ENCODE measurements at places on chromosomes 16 and 17.

DNA sequence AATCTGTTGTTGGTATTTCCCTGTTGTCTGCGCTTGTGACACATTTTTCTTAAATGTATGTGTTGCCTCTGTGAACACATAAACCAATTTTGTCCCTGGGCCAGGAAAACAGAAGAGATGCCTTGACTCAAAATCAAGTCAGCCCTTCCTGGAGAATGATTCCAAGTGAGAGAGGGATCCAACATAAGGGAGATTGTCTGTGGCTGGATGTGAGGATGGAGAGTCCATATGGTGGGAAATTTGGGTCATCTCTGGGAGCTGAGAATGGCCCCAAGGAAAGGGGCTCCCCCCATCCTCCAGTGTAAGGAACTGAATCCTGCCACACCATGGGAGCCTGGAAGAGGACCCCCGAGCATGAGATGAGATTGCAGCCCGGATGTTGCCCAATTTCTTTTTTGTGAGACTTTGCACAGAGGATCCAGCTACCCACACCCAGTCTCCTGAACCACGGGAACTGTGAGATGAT lies 13.5 kb downstream of the CRYM start:
- DNase-seq, result no peak

DNA sequence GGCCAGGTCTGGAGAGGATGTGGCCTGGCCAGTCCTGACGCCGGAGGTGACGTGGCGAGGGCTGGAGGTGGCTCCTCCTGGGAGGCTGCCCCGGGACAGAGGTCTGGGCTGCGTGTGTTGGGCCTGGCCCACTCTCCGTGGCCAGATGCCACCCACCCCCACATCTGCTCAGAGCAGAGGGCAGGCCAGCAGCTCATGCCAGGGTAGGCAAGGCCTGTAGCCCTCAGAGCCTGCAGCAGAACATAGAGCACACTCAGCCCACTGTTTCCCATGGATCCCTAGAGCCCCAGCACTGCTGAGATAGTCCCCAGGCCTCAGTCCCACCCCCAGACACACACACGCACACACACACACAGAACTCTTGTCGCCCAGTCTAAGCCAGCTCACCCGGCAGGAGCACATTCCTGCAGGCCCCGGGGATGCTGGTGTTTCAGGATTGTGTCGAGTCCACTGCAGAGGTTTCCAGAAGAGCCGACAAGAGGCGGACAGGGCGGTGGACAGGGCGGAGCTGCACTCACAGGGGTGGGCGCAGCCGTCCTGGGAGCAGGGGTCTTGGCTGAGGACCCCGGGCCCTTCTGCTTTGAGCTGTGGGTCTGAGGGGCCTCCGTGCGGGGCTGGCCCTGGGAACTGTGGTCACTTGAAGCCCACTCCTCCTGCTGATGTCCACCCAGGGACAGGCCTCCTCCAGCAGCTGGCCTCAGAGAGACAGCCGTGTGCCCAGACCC lies 33.4 kb downstream of the SOX8 start:
- DNase-seq, result no peak

DNA sequence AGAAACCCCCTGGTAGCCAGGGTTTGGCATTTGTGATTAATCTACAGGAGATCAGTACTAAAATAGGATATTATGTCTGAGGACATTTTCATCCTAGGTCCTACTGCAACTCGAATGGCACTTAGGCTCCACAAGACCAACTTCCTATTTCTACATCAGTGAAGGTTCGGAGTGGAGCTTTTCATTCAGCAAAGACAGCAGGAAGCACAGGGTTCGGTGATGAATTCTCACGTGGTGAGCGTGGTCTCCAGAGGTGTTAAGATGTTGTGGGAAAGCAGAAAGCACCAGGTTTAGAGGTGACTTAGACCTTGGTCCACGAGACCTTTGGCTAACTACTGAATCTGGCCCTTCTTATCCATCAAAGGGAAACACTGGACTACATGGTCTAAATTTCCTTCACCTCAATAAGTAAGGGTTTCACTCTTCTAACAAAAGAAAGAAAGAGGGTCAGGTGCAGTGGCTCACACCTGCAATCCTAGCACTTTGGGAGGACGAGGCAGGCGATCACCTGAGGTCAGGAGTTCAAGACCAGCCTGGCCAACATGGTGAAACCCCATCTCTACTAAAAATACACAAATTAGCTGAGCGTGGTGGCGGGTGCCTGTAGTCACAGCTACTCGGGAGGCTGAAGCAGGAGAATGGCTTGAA lies 13.9 kb upstream of the HELZ start:
- no peak for DNase-seq

DNA sequence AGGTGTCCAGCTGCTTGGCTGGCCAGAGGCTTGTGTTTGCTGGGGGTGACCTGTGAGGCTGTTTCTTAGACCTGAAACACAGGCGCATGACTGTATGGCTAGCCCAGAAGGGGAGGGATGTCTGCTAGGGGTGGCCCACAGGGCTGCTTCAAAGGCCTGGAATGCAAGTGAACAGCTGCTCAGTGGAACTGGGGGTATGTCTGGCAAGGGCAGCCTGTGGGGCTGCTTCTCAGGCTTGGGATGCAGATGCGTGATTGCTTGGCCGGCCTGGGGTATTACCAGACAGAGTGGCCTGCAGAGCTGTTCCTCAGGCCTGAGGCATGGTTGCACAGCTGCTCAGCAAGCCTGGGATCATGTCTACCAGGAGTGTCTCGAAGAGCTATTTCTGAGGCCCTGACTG lies 20.5 kb downstream of the TANC2 start:
- no peak for DNase-seq

DNA sequence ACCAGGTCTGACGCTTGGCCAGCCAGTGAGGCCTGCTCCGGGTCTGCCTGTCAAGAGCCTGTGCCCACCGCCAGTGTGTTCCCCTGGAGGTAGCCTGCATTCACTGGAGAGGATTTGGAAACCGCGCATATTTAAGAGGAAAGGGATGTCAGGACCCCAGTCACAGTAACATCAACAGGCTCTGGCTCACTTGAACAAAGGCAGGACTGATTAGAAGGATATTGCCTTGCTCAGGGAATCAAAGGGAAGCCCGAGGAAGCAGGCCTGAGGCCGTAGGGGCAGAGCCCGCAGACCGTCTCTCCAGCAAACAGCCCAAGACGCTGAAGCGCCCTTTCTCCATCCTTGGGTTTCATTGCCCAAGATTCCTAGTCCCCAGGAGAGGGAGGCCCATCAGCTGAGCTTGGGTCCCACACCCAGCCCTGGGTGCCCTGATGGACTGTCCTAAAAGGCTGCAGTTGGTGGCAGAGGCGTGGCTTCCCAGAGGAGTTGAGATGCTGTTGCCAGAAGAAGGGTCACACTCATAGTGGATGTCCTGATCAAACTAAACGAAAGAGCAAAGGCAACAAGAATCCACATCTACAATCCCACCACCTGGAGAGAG lies 23.2 kb downstream of the NT5M start:
- no peak for DNase-seq

DNA sequence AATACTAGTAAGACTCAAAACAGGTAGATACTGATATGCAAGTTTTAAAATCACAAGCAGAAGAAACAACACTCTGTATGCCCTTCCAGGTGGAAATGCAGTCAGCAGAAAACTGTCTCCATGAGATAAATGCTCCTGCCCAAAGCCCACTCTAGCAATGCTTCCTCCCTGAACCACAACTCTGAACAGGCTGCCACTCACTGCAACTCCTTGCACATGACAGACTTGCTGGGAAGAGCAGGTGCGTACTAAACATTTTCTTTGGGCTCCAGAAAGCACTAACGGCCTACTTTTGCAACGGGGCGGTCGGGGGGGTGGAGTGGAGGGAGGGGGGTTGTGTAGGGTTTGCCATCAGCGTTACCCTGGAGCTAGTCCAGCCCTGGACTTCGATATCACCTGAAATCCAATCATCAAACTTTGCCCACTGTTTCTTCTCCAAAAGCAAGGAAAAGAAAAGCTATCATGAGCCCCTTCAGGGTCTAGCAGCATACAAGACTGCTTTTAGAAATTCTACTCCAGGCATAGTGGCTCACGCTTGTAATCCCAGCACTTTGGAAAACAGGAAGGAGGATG lies 46.1 kb downstream of the ANKRD11 start:
- no peak for DNase-seq

- no peak for DNase-seq
Measured at GRCh38 chr16:55082591-55082976, 151.9 kb downstream of the IRX5 start.

DNA sequence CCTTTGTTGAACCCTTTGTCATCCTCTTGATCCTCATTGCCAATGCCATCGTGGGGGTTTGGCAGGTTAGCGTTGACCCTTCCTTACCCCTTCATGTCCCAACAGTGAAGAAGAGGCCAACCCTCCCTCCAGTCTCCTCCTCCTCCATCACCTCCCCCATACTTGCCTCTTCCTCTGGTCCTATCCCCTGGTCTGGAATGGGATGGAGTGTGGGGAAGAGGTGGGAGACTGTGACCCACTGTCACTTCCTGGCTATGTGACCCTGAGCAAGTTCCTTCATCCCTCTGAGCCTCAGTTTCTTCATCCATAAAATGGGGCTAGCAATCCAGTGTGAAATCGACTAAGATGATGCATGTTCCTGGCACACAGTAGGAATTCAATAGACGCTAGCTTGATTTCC lies 2.7 kb downstream of the ATP2A1 start:
- no peak for DNase-seq

GRCh38 chr17:27994586-27994985 lies 47.9 kb upstream of the NLK start:
- DNase-seq, result no peak

DNA sequence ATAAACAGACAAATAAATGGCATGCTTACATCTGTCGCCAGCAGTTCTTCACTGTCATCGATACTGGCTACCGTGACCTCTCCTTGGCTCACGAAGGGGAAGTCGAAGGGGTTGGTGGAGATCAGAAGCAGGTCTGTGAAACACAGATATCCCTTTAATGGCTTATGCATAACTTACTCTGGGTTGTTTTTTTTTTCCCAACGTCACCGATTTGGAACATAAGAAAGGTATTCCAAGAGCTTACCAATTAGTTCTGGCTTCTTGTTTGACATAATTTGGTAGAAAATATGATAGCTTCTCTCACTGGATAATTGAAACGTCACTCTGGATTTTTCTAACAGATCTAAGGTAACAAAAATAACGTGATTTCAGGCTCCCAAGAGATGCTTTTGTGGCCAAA lies 18.2 kb downstream of the MYH13 start:
- DNase-seq, result no peak

DNA sequence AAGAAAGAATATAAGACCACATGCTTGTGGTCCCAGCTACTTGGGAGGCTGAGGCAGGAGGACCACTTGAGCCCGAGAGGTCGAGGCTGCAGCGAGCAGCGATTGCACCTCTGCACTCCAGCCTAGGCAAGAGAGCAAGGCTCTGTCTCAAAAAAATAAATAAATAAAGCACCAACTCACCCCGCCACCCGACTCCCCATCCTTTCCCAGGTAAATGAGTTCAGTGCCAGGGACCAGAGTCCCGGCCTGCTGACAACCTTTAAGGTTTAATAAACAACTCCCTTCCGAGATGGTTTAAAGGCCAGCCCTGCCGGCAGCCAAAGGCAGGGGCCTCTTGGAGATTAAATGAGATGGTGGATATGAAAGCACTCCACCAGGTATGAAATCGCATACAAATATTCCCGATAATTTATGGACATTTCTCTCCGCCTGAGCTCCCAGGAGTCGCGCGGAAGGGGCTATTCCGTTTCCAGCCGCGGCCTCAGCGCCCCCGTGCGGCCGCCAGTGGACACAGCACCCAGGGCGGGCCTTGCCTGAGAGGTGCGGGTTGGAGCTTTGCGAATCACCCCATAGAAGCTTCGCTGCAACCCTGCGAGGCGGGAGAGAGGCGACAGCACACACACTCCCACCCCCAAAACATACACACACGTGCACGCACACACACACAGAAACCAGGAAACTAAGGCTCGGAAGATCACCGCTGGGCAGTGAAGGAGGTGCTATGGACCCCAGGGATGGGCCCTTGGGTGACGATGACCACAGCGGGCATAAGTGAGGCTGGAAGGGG lies 4.0 kb upstream of the RPL38 start:
- DNase-seq, result peak; percentile 51

DNA sequence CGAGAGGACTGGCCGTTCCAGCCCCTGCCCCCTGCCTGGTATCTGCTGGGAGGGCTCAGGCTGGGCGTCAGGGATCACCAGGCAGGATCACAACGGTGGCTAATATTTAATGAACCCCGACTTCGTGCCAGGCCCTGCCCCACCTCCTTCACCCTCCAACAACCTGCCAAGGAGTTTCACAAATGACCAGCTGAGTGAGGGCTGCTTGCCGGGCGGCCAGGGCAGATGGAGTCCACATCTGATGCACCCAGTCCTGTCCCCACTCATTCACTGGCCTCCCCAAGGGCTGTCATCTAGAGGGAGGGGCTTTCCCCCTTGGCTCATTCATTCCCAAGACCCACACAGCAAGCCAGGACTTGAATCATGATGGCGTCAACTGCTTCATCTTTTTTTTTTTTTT lies 17.5 kb downstream of the UBALD1 start:
- DNase-seq, result no peak

GRCh38 chr17:6366221-6366666 lies 68.7 kb downstream of the AIPL1 start:
- no peak for DNase-seq

- no peak for DNase-seq
Measured at GRCh38 chr17:73481676-73482075, 162.6 kb downstream of the SDK2 start.

GRCh38 chr17:77435272-77436057 lies 294.7 kb downstream of the SEC14L1 start:
- DNase-seq, result no peak

GRCh38 chr17:4806456-4806776 lies 536 bp upstream of the PLD2 start:
- no peak for DNase-seq

- no peak for DNase-seq
Measured at GRCh38 chr17:78269955-78270381, 38.5 kb downstream of the TMEM235 start.

- DNase-seq, result no peak
Measured at GRCh38 chr16:61968242-61969076, 67.8 kb downstream of the CDH8 start.

DNA sequence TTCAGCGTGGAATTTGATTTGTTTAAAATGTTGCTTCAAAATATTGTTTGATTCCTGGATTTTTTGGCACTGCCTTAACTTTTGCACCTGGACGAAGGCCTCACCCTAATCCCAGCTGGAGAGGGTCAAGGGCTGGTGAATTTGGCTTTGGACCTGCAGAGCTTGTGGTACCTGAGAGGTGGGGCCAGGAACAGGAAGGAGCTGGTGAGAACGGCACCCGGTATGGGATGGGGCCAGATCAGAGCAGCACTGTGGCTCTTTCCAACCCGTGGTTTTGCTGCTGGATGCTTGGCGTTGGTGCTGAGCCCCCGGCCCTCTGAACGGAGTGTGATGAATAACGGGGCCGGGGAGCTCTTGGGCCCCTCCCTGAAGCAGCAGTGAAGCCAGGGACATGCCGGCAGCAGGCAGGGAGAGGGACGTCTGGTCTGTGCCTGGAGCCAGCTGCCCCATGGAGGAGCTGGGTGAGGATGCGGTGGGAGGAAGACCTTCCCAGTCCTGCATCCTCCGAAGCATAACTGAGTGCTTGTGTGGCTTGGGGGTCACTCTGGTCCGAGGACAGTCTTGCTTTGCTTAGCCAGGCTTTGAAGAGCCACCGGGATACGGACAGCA lies 275.4 kb downstream of the SEC14L1 start:
- DNase-seq, result no peak

Measured in T-helper 1 cell (primary cell).